ENCODE measurements at places on chromosomes 2 and 18.

DNA sequence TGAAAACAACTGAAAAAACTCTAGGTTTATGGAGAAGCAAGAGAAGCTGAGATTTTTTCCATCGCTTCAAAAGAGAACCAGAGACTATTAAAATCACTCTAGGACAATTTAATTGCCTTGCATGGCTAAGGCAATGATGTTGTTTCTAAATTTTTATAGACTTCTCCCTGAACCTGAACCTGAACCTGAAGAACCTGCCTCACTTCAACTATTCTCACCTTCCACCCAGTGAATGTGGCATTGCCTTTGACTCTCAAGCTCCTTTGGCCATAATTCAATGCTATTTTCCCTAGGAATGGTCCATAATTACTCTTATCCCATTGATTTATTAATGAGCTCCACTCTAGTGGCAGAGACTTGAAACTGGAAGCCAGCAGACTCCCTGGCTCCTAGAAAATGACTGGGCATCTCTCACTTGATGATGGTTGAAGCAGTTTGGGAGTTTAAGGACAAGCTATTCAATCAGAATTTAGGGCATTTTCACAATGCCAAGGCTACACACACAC, 303.8 kb upstream of the UBE2E3 start:
- no peak for DNase-seq

DNA sequence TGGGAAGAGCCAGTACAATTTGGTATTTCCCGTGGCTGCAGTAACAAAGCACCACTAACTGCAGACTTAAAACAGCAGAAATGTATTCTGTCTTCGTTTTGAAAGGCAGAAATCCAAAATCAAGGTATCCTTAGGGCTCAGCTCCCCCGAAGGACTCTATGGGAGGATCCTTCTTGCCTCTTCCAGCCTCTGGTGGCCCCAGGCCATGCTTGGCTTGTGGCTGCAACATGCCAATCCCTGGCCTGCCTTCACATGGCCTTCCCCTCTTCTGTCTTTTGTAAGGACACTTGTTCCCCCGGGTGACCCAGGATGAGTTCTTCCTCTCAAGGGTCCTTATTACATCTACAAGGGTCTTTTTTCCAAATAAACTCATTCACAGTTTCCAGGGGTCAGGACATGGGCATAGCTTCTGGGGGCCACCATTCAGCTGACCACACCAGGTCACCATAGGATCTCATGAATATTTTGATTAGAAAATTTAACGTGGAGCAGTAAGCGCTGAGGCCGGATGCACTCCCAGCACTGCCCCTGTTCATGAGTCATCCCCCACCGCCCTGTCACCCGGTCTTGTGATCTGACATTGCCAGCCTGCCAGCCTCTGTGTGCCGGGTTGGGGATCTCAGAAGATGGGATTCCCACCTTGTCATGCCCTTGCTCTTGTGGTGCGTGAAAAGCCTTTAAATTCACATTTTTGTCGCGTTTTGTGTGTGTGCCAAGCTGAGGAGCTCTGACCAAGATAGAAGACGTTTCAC, 61.2 kb upstream of the B3GNT7 start:
- no peak for DNase-seq

- no peak for DNase-seq
Measured at GRCh38 chr2:214006601-214007000, 404.3 kb upstream of the VWC2L start.

GRCh38 chr2:61905372-61906185, at the start of gene COMMD1:
TSS of gene COMMD1 (plus strand) at chr2:61905674. CDS start at chr2:61905679, 5 bp downstream.
- peak; percentile 76 for DNase-seq

GRCh38 chr2:240992572-240993291, 5.7 kb upstream of the SNED1 start:
- no peak for DNase-seq

DNA sequence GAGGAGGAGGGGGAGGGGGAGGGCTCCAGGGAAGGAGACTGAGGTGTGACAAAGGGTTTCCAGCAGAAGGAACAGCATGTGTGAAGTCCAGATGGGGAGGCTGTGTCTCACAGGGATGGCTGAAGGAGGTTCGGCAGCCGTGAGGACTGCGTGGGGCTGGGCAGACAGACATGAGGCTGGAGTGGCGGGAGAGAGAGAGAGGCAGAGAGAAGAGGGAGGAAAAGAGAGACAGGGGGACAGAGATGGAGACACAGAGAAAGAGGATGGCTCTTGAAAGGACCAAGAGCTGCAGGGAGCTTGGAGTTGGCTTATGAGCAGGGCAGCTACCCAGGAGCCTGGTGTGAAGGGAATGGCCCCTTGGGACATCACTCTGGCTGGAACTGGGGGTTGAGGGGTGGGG, 138.9 kb upstream of the ASB18 start:
- DNase-seq: no peak

DNA sequence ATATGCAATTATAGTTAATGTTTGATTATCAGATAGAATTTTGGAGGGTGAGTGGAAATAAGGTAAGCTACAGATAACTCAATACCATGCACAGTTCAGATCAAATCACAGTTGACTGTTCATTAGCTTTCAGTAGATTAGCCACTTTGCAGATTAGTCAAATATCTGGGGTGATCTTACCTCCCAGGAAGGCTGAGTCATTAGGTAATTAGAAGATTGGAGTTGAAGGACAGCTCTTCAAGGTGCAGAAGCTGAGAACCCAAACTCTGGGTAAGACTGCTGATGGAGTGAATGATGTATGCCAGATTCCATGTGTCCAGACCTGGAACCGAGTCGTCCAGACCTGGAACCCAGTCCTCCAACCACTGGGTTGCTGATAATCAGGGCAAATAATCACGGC, 262.8 kb upstream of the UBE2E3 start:
- no peak for DNase-seq

Data from stimulated activated CD8-positive, alpha-beta memory T cell treated with anti-CD3 and anti-CD28 coated beads, Interleukin-4, amount 100 ng/mL, for 24 hours (primary cell).